ENCODE measurements at places on chromosomes 12 and 14.

DNA sequence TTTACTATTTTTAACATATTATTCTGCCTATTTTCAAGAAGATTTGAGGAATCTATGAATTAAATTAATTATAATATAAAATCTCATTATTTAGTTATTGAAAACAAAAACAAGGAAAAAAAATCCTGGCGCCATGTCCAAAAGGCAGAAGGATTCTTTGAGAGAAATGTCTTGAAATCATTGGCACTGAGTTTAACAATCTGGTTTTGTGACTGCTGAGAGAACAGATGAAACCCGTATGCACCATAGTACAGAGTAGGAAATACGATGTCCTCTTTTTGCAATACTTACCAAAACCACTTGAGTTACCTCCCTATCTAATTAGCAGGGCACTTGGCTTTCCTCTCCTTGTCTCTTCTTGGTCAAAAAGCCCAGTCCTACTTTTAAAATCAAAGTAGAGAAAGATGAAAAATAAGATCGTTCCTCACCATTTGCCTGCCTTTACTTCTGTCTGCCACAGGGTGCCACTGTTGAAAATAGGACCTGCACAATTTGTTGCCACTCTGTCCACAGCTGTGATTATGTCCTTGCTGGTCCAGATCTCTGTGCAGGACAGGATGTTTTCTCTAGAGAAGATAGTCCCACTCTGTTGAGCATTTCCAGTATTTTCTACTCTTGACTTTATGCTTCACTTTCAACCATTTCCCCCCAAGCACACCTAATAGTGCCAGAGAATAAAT is 179.7 kb downstream of the PDZRN4 start:
- no peak for DNase-seq

DNA sequence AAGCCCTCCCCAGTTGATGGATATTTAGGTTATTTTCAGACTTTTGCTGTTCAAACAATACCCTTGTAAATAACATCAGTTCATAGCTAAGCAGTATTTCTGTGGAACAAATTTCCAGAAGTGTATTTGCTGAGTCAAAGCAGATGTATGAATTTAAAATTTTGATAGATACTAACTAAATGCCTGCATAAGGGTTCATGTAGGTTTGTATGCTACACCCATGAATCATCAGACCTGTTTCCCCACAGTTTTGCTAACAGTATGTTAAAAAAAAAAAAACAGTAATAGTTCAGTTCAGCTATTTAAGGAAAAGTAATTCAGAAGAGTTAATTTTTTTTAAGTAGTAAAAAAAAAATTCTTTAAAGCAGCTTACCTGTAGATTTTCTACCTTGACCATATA is 236.1 kb upstream of the DIO2 start:
- DNase-seq: no peak

DNA sequence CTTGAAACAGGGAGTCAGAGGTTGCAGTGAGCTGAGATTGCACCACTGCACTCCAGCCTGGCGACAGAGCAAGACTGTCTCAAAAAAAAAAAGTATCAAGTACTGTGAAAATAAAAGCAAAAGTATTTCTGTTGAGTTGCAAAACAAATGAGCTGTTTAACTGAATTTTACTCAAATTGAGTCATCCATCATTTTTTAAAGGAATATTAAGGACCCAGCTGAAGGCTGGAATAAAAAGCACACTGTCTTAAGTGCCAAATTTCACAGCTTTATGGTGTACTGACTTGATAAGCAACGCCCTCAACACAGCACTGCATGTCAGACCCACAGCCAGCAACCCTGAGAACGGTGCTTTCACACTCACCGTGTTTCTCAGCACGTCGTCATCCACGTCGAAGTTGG is 57.9 kb downstream of the AMN start:
- no peak for DNase-seq

DNA sequence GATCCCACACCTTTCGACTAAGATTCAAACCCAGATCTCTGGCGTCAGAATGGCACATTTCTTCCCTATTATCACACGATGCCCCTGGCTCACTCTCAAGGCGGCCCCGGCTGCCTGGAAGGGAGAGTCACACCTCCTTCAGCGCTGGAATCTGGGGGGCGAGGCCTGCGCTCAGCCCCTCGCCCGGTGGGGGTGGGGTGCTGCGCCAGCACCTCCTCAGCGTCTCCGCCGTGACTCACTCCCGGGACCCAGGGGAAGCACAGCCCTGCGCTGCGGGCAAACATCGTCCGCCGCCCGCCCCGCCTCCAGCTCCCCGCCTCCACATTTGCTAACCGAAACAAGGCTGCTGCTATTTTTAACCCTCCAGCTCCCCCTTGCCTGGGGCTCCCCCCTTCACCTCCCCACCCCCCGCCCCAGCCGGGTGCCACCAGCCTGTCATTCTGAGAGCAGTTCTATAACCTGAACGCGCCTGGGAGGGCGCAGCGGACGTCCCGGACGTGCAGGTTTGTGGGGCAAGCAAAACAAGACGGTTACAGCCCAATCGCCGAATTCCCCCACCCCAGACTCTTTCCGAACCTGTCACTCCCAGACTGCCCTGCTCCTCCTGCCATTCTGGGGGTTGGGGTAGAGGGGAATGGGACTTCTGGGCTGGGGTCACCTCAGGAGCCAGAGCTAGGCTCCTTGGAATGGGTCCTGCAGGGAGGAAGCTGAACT is 6.7 kb downstream of the HDAC7 start:
- DNase-seq: peak; percentile 81

- DNase-seq: no peak
Measured at GRCh38 chr14:104280902-104281767, 142.7 kb downstream of the KIF26A start.

- DNase-seq: peak; percentile 35
Measured at GRCh38 chr14:105067140-105067968, 2.1 kb upstream of the GPR132 start.

- DNase-seq: no peak
Measured at GRCh38 chr12:16175840-16176239, 101.6 kb downstream of the SLC15A5 start.

- DNase-seq: no peak
Measured at GRCh38 chr12:13365748-13366366, 169.3 kb downstream of the EMP1 start.

GRCh38 chr12:68376901-68377300 is 44.7 kb upstream of the MDM1 start:
- DNase-seq: no peak

GRCh38 chr12:98182821-98183220 is 332.6 kb upstream of the TMPO start:
- DNase-seq: no peak

DNA sequence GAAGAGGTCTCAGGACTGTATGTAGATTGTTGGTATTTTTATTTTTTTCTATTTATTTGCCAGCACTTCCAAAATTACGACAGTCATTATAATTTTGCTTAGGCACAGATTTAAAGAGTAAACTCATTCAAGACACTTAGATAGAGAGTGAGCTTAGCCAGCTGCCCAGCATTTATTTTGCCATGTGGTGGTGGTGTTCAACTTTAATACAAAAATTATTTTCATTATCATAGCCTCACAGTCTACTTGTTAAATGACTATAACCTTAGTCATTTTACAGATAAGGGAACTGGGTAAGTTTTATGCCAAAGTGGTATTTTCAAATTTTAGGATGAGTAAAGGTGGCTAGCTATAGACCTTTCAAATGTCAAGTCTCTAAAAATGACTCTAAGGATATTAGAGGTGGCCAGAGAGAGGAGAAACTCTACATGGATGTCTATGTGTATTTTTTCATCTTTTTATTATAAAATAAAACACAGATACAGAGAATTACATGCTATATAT is 66.7 kb downstream of the LRRC9 start:
- no peak for DNase-seq

GRCh38 chr12:92739113-92739512 is 36.3 kb downstream of the PLEKHG7 start:
- no peak for DNase-seq

GRCh38 chr12:74539765-74540526 is 2.3 kb downstream of the ATXN7L3B start:
- no peak for DNase-seq

DNA sequence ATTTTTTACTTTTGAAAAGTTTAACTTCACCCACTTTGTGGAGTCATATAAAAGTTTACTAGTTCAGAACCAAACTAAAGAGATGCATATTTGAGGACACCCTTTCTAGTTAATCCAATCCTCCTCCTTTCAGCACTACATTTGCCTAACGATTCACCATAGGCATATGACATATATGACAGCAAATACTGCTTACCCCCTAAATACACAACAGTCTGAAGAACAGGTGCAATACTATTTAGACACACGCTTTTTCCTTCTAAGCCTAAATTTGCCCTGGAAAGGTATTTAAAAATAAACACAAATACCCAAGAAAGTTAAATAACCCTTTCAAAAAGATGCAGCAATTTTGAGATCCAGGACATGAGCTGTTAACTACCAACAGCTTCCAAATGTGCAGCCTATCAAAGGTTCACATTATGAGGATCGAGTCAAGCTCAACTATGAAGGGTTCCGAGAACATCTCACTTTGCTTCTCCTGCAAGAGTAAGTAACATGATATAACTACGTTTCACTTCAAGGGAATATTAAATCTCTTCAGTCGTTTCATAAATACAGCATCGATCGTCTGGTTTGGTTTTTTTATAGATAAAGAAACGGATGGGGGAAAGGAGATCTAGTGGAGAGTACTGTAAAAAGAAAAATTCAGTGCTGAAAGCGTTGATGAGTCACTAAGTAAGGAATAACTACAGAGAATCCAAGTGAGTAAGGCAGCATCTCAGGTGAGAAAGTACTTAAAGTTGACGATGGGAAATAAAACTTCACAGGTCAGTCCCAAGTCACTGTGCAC is 677 bp upstream of the AP4S1 start:
- no peak for DNase-seq

- no peak for DNase-seq
Measured at GRCh38 chr14:52547027-52547426, 5.3 kb downstream of the TXNDC16 start.

DNA sequence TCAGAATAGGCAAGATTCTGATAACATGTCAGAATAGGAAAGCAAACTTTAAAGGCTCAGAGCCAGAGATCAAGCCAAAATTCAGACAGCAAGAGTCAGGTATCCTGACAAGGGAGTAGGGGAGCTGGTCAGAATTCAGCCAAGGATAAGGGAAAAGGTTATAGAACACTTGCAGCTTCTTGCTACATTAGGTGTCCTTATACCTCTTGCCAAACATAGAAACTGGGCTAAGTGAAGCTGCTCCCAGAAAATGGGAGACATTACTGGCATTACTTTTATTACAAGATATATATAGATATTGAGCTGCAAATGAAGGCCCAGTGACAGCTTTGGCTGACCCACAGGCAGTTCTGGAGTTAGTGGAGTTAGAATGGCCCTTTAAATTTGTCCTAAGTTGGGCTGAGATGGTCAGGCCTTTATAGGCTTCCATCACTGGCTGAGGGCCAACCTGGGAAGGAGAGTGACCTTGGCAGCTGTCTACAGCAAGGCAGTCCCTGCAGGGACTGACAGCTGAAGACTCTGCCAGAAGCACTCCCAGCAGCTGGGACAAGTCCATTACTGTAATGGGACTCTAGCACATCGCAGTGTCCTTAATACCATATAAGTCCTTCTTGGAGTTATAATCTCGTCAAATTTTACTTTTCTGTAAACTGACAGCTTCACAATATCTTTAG is 83.0 kb downstream of the LRRC9 start:
- no peak for DNase-seq

DNA sequence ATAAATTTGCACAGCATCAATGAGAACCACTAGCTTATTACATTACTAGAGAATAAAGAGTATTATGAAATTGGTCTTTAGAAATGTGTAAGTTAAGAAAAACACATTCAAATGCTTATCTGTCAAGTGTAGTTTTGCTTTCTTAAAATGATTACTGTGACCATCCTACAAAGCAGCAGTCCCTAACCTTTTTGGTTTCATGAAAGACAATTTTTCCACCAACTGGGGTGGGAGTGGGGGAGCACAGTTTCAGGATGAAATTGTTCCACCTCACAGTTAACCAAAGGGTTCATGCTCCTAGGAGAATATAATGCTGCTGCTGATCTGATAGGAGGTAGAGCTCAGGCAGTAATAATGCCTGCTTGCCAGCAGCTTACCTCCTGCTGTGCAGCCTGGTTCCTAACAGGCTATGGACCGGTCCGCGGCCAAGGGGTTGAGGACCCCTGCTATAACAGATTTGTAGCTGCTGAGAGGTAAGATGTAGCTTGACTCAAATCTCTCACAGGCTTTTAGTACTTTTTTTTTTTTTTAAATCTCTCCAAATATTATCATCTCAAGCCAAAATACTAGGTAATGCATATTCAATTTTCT is 45.4 kb downstream of the PPP4R3A start:
- no peak for DNase-seq

GRCh38 chr14:52352061-52352491 is 38.0 kb downstream of the PTGER2 start:
- DNase-seq: peak; percentile 18

DNA sequence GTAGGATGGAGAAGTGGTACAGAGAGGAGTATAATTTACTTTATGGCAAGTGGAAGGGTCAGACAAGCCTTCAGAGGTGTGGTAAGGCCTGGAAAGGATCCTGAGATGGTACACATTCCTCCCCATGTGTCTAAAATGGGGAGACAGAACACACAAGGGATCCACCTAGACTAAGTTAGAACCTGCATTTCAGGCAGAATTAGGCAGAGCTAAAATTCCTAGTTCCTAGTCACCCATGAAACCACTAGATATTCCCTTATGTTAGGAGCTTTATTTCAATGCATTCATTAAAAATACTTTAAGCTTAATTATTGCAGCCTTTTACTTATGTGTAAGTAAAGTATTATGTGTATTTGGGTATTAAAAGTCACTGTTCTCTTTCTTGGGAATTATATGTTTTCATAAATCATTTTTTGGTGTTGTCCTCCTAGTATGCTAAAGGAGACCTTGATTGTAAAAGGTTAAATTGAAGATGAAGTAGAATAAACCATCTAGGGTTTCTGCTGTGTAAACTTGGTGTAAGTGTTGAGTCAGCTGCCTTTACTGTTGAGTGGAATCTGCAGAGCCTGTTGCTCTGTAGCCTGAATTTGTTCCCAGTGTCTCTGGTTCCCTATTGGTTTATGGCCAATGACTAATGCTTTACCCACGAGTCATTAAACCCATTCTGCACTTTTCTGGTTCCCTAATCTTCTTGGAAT is 423.2 kb downstream of the ATP23 start:
- no peak for DNase-seq

DNA sequence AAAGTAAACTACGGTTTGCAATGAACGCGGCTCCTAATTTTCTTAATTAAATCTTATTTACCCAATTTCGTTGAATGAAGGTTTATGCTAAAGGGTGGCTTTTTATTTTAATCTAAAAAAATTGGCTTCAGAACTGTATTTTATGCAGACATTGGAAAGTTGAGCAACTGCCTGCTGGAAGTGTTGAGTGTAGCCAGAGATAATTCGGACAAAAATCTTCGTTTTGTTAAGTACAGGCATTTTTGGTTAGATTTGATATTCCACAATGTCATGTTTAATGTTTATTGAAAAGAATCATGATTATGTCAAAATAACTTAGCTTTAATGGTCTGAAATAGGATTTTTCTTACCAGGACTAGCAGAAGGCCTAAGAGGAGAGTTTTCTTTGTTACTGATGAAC is 875 bp downstream of the IRAK3 start:
- DNase-seq: no peak

- DNase-seq: no peak
Measured at GRCh38 chr14:68625366-68626090, 167.3 kb downstream of the ZFP36L1 start.

GRCh38 chr12:59431266-59431665 is 164.6 kb upstream of the SLC16A7 start:
- DNase-seq: no peak
